ENCODE measurements at places on chromosomes 7 and 10.

DNA sequence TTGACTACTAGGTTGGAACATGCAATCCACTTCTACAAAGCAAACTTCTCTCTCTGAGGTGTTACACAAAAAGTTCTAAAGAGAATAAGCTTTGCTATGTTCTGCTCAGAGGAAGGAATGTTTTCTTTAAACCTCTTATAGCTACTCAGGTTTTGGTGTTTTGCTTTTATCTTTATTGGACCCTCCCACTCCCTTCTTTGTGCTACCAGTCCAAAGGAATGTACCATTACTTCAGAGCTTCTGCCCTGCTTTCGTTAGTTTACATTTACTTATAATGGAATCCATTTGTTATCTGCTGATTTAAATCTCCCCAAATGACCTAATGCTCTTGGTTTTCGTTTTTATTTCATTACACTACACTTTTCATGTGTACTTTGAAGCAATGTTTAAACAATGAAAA is 154.9 kb downstream of the ATE1 start:
- DNase-seq = no peak

DNA sequence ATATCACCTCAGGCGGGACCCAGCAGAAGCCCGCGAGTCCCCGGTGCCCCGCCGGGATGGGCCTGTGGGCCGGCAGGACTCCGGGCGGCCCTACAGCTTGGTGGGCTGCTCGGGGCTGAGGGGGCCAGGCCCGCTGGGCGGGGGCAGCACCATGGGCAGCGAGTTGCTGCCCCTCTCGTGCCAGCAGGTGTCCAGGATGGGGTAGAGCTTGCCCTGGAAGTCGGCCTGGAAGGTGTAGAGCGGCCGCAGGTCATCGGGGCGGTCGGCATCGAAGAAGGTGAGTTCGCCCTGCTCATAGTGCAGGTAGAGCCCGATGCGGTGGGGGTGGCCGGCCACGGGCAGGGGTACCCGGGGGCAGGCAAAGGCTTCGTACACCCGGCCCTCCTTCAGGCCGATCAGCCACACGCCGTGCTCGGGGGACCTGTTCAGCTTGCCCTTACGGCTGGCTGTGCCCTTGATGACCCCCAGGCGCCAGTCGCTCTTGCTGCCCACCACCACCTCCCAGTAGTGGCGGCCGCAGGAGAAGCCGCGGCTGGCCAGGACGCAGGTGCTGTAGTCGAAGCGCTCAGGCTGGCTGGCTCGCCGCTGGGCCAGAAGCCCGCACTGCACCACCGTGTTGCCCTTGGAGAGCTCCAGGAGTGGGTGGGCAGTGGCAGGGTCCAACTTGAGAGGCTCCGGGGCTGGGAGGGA is 4.3 kb upstream of the NSUN5 start:
- no peak for DNase-seq

- no peak for DNase-seq
Observed at GRCh38 chr10:106310596-106310995, 853.9 kb downstream of the SORCS1 start.

- DNase-seq = no peak
Observed at GRCh38 chr7:132300599-132301277, 275.5 kb downstream of the PLXNA4 start.

GRCh38 chr10:5507649-5508131 is 8.3 kb upstream of the CALML5 start:
- no peak for DNase-seq

DNA sequence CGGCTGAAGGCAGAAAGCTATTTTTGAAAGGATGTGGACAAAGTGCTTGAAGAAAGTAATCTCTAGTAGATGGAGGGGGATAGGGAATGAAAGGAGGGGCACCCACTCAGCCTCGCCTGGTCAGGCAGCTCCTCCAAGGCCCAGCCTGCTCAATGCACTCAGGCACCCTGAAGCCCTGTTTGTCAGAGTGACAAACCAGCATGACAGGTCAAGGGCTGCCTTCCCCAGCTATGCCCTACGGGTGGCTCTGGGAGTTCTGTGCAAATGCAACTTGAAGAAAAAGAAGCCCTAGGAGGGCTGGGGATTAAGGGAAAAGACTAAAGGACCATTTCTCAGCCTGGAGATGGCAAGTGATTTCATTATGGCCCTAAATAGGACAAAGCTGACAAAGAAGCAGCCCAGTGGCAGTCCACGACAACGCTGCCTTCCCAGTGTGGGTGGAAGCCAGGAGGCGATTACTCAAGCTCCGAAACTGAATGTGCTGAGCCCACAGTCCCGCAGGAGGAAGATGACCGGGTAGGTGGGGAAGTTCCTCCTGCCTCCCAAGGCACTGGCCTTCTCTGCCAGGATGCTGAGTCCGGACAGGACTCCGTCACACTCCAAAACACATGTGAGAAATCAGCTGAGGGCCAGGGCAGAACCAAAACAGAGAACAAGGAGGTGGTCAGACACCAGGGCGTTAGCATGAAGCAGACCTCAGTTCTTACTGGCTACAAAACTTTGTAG is 16.3 kb downstream of the LIPA start:
- DNase-seq = no peak

- DNase-seq = no peak
Observed at GRCh38 chr7:23211589-23211988, 29.7 kb downstream of the NUP42 start.

GRCh38 chr7:36526863-36527548 is 137.3 kb downstream of the ANLN start:
- DNase-seq = no peak

DNA sequence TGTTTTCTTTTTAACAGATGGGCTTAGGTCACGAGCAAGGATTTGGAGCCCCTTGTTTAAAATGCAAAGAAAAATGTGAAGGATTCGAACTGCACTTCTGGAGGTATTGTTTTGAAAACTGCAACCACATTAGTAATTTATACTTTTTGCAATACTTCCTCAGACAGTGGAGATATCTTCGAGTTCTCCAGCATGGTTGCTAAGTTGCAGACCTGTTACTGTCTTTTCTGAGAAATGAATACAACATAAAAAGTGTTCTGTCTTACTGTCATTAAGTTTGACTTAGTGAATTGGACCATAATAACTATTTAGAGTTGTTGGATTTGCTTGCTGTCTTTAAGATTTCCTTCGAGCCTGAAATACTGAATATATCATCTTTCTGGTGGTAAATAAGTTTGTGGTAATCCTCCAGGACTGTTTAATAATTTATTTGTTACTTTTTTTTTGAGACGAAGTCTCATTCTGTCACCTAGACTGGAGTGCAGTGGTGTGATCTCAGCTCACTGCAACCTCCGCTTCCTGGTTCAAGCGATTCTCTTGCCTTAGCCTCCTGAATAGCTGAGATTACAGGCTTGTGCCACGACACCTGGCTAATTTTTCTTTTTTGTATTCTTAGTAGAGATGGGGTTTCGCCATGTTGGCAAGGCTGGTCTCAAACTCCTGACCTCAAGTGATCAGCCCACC is 24.3 kb downstream of the TES start:
- no peak for DNase-seq

GRCh38 chr10:100007231-100008141 is 2.3 kb downstream of the DNMBP start:
- DNase-seq = no peak

- no peak for DNase-seq
Observed at GRCh38 chr10:111522141-111522540, 445.3 kb downstream of the ADRA2A start.

DNA sequence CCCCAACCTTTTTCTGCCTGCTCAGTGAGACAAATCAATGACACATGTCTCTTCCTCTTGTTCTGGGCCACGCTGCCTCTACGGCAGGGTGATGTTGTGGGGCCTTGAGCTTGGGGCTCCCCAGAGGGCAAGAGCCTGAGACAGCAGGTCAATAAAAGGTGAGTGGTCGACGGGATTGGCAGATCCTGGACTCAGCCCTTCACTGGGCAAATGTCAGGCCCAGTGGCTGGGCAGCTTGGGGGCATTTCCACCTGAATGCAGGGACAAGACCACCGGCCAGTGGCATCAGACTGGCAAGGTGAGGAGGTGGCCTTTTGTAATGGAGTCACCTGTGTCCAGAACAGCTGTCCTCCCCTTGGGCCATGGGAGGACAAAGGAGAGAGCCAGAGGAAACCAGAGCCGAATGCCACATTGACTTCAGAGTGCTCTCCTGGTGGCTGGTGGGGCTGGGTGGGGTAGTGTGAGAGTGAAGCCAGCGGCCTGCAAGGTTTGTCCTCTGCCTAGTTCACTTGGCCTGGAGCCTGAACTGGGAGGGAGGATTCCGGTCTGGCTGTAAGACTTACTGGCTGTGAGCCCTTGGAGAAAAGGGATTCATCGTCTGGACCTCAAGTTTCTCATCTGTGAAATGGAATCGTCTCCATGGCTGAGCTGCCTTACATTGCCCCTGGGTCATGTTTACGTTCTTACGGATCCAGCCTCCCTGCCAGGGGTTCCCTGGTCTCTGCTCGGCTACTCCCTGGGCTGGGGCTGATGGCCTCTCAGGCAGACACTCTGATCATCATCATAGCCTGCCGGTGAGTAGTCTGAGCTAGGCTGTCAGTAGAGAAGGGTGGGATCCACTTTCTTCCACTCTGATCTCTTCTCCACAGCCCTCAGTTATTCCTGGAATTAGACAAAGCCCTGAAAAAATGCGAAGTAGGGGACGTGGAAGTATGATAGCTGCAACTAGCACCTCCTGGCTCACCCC is 25.4 kb upstream of the CRHR2 start:
- DNase-seq = no peak

GRCh38 chr10:30442019-30442606 is 8.1 kb downstream of the MAP3K8 start:
- no peak for DNase-seq

- DNase-seq = no peak
Observed at GRCh38 chr10:8296090-8296733, 241.7 kb downstream of the GATA3 start.

DNA sequence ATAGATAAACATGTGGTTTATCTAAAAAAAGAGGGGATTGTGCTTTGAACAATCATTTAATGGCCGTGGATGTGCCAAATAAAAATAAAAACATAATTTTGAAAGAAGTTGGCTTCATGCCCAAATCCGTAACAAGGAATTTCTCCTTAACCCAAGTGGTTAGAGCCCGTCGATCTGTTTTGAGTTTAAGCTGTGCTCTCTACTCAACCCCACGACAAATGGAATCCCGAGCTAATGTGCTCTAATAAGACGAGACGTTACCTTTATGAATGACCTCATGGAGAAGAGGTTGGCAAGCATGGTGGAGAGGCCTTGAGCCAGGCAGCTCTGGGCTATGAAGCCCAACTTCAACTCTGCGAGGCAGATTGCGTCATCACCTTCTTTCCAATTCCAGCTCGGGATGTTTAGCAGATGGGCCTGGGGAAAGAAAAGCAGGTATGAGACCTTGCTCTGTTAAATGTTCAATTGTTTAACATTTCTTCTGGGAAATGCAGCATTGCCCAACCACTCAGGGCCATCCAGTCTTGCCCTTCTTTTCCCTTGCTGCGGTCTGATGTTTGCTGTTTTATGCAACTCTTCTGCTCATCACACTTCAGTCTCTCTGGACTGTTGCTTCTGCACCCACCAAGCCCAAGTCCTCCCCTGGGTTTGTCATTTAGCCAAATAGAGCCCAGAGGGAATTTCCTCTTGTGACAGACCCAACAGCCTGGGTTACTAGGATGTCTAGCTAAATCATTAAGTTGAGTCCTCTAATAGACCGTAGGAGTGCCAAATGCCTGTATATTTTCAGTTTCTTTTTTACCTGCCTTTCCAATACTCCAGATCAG is 564.6 kb downstream of the KCNMA1 start:
- DNase-seq = no peak

DNA sequence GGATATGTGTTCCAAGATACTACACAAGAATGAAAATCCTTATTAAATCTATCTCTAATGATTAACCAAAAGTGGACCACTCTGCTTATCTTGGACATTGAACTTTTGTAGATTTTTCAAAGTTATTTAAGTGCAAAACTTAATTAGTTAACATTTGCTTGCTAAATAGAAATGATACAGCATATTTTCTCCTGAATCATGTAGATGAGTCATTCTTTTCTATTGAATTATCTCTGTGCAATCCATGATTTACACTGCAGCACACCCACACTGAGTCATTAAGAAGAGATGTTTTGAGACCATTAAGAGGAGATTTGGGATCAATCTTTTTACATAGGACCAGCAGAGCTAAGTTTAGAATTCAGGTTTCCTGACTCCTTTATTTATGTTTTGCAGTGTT is 6.6 kb upstream of the ABCC2 start:
- no peak for DNase-seq

- DNase-seq = no peak
Observed at GRCh38 chr7:137932881-137933269, 69.0 kb downstream of the CREB3L2 start.

DNA sequence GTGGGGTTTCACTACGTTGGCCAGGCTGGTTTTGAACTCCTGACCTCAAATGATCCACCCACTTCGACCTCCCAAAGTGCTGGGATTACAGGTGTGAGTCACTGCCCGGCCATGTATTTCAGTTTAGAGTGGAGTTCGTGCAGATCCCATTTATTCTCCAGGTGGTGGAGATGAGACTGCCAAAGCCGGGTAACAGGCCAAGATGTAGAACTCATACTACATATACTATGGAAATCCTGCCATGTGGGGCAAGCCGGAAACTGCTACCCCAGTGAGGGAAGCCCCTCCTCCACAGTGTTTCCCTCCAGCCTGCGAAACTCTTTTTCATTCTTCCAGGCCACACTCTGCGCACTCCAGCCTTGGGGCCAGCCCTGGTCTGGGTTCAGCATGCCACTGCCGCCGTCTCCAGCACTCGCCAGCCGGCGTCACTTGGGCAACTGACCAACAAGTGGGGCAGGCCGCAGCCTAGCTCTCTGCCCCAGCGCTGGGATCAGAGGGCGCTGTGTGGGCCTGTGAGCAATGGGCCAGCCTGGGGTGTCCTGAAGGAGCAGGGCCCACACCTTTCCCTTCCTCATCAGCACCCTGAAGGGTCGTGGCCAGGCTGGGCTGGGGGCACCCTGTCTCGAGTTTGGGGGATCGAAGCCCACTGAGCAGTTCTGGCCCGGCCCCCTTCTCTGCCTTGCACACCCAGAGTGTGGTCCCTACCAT is 122.0 kb downstream of the TRRAP start:
- no peak for DNase-seq

- DNase-seq = no peak
Observed at GRCh38 chr10:120400601-120401000, 56.4 kb upstream of the PLPP4 start.

GRCh38 chr7:95056901-95057300 is 149.5 kb downstream of the PPP1R9A start:
- DNase-seq = no peak

- DNase-seq = no peak
Observed at GRCh38 chr7:43501870-43502269, 81.0 kb upstream of the STK17A start.

GRCh38 chr10:59127991-59128390 is 48.5 kb upstream of the PHYHIPL start:
- DNase-seq = no peak

GRCh38 chr7:45584261-45585210 is 10.4 kb downstream of the ADCY1 start:
- no peak for DNase-seq

GRCh38 chr10:14383266-14383665 is 52.5 kb upstream of the FRMD4A start:
- no peak for DNase-seq

GRCh38 chr10:78520737-78521430 is 487.2 kb downstream of the RPS24 start:
- no peak for DNase-seq

- no peak for DNase-seq
Observed at GRCh38 chr7:98617051-98617959, at the start of gene NPTX2. Gene NPTX2, plus strand, starts transcription at chr7:98617285. Its CDS starts 177 bp downstream, at chr7:98617462.

- DNase-seq = no peak
Observed at GRCh38 chr7:150620617-150621371, 11.4 kb downstream of the GIMAP6 start.

- no peak for DNase-seq
Observed at GRCh38 chr7:101124376-101125056, 2.4 kb upstream of the SERPINE1 start.

Data from esophagus squamous epithelium (tissue), 5 donors.